ENCODE measurements at places on chromosomes 3 and 15.

GRCh38 chr3:100518983-100519382 is 26.6 kb downstream of the TMEM45A start:
- DNase-seq, result no peak

- no peak for DNase-seq
Observed at GRCh38 chr3:190175490-190175889, 54.8 kb upstream of the P3H2 start.

- no peak for DNase-seq
Observed at GRCh38 chr15:80695099-80695910, at the start of gene ABHD17C. ABHD17C (plus strand) TSS chr15:80695310; CDS start chr15:80695430, 120 bp downstream.

GRCh38 chr3:12796171-12797123 is at the start of gene CAND2:
CAND2 (plus strand) TSS chr3:12796680; CDS start chr3:12796721, 41 bp downstream.
- DNase-seq, result no peak

GRCh38 chr3:185225523-185225922 is 28.3 kb downstream of the EHHADH start:
- DNase-seq, result no peak

DNA sequence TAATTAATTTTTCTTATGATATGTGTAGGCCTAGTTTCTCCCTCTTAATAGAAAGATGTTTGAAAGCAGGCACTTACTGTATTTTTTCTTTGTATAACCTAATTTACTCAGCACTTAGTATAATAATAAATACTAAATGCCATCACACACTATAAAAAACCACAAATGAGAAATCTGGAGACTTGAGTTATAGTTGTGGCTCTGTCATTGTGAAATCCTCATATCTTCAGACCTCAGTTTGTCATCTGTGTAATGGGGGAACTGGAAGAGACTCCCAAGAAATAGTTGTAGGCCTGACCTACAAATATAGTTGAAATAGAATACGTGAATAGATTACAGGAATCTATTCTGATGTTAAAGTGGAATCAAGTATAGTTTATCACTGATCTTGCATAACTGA is 287.6 kb upstream of the DPH6 start:
- no peak for DNase-seq

DNA sequence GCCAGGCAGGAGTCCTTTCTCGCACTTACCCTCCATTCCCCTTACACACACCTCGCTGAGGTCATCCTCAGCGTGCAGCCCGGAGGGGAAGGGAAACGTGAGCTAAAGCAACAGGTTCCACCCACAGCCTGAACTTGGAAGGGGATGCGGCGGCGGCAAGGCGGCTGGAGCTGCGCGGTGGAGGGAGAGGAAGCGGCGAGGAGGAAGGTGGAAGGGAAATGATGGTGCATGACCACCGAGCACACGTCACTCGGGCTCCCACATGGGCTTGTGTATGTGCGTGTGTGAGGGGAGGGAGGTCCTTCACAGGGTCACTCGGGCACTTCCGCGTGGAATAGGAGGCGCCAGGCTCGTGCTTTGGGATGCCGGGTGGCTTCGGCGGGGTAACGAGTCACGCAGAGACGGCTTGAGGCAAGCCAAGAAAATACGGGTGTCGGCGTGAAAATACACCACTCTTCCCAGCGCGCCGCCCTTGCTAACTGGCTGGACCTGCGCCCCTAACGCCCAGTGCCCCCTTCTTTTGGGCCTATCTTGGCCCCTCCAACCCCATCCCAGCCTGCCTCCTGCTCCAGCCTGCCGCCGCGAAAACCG is 225.5 kb upstream of the IL12A start:
- DNase-seq, result peak; percentile 62

GRCh38 chr3:94303266-94303665 is 240.4 kb downstream of the NSUN3 start:
- no peak for DNase-seq

- no peak for DNase-seq
Observed at GRCh38 chr15:35852818-35853624, 307.1 kb upstream of the DPH6 start.

DNA sequence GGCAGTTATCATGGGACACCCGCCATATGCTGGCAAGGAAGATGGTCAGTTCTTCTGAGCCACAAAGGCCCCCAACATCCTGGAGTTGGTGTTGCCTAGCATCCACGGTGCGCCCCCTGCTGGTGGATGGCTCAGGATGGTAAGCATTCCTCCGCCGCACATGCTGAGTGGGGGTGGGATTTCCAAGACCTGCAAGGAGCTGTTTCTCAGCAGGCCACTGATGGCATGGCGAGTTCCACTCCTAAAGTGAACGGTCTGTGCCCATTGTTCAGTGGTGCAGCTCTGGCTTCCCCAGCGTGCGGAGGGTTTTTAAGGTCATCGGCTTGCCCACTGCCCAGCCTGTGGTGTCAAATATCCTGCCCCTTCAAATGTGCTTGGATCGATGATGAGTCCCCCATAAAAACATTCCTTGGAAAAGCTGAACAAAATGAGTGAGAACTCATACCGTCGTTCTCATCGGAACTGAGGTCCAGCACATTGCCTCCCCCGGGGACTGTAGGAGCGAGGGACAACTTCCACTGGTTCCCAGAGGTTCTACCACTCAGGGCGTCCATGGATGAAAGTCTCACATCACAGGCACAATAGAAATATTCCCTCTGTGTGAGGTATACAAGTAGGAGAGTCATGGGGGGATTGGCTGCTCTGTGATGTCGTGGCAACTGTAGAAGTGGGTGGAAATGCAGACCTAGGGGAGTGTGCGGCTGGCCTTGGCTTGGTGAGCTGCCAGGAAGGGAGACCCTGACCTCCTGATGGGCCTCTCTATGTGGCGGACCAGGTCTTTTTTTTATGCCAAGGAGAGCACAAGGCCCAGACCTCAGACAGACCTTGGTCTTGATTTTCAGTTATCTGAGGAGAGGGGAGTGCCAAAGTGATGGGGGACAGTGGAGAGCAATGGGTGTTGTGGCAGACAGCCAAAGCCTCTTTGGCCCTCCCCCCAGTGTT is 102.0 kb downstream of the SNRPN start:
- no peak for DNase-seq

GRCh38 chr3:136075218-136075808 is 109.8 kb downstream of the PPP2R3A start:
- peak; percentile 72 for DNase-seq

DNA sequence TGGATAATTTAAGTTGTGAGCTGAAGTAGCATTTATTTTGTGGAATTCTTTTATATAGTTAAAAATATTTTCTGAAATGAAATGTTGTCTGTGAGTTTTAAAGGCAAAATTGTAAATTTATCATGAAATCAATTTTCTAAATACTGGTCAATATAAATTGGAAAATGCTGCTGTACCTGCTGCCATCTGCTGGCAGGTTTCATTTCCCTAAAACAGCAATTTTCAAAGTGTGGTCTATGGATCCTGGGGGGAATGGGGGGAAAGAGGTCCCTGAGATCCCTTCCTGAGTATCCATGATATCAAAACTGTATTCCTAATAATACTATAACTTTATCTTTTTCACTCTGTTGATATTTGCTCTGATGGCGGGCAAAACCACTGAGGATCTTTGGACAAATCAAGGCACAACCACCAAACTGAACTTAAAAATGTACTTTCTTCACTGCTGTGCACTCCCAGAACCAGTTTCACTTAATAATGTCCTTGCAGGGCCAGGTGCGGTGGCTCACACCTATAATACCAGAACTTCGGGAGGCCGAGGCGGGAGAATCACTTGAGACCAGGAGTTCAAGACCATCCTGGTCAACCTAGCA is 17.2 kb upstream of the CCR4 start:
- no peak for DNase-seq

All from HFF-Myc (cell line).